ENCODE measurements at places on chromosomes 2 and 18.
A peak's percentile ranks its signal among the peaks of the same experiment; 100 is the strongest.

DNA sequence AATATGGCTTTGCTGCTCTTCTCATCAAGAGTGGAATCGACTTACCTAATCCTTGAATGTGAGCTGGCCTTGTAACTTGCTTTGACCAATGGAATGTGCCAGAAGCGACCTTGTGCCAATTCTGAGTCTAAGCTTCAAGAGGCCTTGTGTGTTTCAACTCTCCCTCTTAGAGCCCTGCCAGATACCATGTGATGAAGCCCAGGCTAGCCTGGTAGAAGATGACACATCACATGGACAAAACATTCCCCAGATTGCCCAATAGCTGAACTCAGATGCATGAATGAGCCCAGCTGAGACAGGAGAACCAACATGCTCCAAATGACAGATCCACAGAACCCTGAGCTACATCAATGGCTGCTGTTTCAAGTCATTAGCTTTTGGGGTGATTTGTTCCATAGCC lies 4.2 kb upstream of the KLHL14 start:
- DNase-seq = no peak

- no peak for DNase-seq
Measured at GRCh38 chr2:47237375-47238334, 82.5 kb upstream of the STPG4 start.

DNA sequence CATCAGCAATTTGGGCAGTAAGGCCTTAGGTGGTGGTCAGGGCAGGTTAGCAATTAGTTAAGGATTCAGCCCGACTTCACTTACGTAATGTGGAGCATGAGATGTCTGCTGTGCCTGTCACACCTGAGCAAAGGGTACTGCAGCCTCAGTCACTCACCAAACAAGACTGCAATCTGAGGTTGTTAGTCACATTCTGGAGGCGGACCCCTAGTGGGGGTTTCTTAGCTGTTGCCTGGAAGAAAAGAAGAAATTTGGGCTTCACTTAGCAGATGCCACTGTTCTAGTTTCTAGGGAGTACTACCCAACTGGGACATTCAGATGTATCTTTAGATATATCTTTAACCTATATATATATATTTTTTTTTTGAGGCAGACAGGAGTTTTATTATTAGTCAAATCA lies 529.9 kb downstream of the SLC4A3 start:
- DNase-seq = no peak

DNA sequence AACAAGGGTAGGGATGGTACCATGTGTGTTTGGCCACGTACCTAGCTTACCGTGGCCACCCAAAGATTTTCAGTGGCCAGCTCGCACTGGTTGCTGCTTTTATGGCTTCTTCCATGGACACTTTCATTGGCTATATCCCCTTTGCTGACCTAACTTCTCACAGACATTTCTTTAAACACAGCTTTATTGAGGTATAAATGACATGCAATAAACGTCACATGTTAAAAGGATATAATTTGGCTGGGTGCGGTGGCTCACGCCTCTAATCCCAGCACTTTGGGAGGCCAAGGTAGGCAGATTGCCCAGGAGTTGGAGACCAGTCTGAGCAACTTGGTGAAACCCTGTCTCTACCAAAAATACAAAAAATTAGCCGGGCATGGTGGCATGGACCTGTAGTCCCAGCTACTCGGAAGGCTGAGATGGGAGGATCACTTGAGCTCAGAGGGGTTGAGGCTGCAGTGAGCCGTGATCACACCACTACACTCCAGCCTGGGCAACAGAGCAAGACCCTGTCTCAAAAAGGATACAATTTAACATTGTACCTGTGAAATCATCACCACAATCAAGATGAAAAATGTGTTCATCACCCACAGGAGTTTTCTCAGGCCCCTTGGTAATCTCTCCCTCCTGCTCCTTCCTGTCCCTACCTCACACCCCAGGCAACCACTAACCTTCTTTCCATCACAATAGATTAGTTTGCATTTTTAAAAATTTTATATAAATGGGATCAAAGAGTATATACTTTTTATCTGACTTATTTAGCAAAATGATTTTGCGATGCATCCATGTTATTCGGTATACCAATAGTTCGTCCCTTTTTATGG lies 127.8 kb upstream of the PPP1CB start:
- no peak for DNase-seq

DNA sequence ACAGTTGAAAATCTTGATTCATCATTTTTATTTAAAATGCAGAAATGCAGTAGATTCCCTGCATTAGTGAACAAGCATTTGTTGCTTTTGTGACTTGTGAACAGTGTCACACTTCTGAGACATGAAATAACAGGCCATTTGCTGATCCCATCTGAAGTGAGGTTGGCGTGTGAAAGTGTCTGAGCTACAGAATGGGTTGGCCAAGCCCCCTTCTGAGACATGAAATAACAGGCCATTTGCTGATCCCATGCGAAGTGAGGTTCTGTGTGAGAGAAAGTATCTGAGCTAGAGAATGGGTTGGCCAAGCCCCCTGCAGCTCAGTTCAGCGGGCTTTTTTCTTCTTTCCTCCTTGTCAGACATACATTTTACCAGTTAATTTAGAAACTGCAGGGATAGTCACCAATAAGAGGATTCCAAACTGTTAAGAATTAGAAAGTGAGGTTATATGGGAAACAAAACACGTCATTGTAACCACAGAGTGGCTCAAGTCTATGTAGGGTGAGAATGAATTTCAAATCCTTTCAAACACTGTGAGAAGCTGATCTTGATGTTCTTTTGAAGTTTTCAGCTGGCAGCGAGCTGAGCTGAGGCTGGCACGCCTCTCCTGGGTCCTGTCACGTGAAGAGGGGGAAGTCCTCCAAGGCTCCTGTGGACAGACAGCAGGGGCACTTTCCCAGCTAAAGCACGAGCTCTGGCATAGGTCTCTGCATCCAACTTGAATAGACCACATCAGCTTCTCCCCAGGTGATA lies 339.2 kb upstream of the SALL3 start:
- DNase-seq = no peak

- DNase-seq = no peak
Measured at GRCh38 chr2:236168110-236169080, at the start of gene GBX2. GBX2 (minus strand) TSS chr2:236168386; CDS start chr2:236167971, 415 bp downstream.

GRCh38 chr2:240374085-240374907 lies 61.2 kb upstream of the GPC1 start:
- DNase-seq = no peak

DNA sequence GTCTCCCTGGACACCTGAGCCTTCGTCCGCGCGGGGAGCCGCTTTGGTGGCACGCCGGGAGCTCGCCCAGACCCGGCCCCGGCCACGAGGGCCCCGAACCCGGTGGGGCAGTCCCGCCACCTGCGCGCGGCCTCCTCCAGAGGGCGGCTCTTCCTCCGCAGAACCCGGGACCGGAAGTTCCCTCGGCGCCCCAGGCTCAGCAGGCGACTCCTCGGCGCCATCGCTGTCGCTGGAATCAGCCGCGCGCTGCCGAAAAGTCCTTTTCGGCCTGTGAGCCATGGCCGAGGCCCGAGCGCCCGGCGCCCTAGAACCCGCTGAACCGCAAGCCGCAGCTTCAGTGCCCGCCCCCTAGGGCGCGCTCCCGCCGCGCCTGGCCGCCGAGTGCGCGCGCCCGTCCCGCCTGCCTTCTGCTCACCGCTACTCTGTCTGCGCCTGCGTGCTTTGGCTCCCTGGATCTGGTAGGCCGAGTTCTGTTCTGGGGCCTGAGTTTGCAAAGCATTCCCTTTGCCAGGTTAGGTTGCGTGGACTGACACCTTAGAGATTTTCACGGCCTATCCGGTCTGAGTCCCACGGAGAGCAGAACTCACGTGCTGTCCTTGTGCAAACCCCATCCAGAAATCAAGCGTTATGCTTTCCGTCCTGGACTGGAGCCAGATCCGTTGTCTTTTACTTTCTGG lies at the start of gene GCFC2:
GCFC2 (minus strand) TSS at position 339 of the 677 bp plus-strand sequence; CDS start at position 279, 60 bp downstream.
- peak; percentile 85 for DNase-seq

DNA sequence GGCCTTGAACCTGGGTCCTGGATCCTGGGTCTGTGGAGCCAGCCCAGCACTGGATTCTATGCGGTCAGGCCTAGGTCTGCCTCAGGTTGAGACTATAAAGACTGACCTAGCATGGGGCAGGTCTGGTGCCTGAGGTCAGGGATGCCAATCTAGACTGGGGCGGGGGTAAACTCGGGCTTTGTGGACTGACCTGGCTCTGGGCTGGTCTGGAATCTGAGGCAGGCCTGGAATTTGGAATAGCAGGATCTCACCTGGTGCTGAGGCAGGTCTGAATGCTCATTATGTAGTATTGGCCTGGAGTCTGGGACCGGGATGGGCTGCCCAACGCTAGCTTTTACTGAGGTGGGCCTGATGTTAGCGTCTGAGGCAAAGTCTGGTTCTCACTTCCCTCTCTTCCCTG lies 256.0 kb downstream of the KIAA1328 start:
- DNase-seq = no peak

GRCh38 chr2:48715042-48715899 lies 40.3 kb downstream of the LHCGR start:
- no peak for DNase-seq

DNA sequence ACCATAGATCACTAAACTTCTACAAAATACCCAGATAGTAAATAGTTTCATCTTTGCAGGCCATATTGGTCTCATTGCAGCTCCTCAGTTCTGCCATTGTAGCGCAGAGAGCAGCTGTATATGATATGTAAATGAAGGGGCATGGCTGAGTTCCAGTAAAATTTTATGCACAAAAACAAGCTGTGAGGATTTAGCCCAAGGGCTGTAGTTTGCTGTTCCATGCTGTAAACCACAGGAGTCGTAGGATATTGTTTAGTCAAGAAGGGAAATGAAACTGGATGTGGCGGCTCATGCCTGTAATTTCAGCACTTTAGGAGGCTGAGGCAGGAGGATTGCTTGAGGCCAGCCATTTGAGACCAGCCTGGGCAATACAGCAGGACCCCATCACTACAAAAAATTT lies 83.0 kb downstream of the MGAT5 start:
- no peak for DNase-seq
